Activated CD8-positive, alpha-beta memory T cell treated with anti-CD3 and anti-CD28 coated beads for 1 hour (primary cell): ENCODE measurements at places on chromosomes 7 and 10.

- no peak for DNase-seq
Measured at GRCh38 chr7:78026492-78026891, 227.9 kb downstream of the PHTF2 start.

- no peak for DNase-seq
Measured at GRCh38 chr7:147912946-147913638, 677.5 kb upstream of the C7orf33 start.

GRCh38 chr7:3575753-3576531 lies 274.9 kb downstream of the SDK1 start:
- no peak for DNase-seq

GRCh38 chr10:105585753-105586152 lies 944.7 kb downstream of the SORCS3 start:
- DNase-seq, result no peak

DNA sequence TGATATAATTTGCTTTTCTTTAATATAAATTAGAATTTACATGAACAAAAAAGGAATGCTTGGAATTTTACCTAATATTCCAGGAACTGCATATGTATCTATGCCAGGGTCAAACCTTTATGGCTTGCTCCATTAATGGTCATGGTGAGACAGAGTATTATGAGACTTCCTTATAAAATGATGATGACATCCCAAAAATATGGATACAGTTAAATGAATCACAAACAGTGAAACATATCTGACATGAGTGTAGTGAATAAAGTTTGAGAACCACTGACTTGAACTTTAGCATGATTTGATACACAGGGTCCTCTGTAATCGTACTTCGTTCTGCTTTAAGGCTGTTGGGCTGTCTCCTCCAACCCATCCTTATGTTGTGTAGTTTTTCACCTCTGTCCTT lies 51.8 kb downstream of the MARCHF5 start:
- DNase-seq, result no peak

DNA sequence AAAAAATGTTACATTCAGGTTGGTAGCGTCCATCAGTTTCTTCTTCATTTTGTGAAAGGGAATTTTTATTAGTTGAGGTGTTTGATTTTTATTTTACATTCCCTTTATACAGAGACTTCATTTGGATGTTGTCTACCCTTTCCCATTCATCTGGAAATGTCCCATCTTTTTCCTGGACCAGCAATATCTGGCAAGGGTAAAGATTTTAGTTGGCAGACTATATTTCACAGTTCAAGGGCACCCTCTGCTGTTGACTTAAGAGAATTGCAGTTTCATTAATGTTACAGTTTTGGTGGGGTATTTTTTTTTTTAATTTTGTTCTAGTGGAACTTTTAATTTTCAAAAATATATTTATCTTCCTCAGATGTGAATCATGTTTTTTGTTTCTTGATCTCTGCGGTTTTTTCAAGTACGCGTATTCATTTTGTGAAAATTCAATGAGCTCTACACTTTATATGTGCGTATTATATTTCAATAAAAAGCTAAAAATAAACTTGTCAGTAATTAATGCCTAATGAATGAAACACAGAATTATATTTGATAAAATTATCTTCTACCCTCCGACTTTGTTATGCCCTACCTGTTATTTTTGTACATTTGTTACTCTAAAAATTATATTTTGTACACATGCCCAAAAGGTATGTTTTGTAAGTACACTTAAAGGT lies 97.9 kb upstream of the KLF14 start:
- DNase-seq, result no peak

- no peak for DNase-seq
Measured at GRCh38 chr7:31875424-31875823, 188.4 kb downstream of the PPP1R17 start.

DNA sequence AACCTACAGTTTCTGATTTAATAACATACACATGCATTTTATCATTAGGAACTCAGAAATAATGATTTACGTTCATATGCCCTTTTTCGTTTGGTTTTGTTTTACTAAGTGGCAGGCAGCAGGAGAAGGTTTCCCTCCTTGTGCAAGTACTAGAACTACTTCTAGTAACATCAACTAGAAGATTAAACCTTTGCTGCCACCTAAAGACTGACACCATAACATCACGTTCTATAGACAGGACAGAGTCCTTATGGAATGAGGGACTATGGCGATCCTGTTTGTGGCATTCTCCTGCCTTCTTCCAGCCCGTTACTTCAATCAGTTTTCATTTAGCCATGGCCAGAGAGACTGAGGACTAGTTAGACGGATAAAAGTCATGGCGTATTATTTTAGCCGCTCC lies 53.2 kb downstream of the GAD2 start:
- no peak for DNase-seq

DNA sequence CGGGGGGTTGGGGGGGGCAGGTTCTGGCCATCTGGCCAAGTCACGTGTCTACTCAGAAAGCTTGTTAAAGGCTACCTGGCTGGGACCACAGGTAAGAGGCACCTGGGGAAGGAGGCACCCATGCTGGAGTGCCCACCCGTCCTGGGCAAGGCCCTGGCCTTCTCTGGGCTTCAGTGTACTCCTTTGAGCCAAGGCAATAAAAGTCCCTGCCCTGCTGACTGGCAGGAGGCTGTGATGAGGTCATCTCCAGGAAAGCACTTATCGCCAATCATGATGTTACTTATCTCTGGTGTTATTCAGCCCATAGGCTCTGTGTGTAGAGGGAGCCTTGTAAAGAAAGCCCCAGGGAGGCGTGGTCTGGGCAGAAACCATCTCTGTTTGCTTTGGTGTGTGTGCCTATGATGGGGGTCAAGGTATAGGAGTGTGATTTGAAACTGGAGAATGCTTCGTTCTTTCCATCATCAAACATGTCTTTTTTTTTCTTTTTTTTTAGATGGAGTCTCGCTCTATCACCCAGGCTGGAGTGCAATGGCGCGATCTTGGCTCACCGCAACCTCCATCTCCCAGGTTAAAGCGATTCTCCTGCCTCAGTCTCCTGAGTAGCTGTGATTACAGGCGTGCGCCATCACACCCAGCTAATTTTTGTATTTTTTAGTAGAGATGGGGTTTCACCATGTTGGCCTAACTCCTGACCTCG lies 2.5 kb upstream of the CLDN4 start:
- DNase-seq, result no peak

GRCh38 chr10:1024103-1024502 lies 1.6 kb downstream of the IDI2 start:
- DNase-seq, result no peak

DNA sequence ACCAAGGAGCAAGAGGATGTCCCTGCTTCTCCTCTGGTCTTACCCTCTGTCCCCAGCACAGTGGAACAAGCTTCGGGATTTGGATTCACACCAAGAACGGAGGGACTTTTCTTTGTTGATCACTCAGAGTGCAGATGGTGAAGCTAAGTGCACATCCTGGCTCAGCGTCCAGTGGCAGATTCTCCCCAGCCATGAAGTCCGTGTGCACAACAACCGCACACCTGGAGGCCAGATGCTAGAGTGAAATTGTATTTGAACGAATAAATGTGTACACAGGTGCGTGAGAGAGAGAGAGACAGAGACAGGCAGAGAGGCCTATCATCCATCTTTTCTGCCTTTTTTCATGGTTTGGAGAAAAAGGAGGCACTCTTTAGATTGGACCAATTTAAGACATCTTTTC lies 31.5 kb downstream of the ASB13 start:
- DNase-seq, result no peak

- DNase-seq, result no peak
Measured at GRCh38 chr10:129537151-129537550, 70.1 kb downstream of the MGMT start.

GRCh38 chr7:56023500-56023899 lies 27.7 kb downstream of the PSPH start:
- DNase-seq, result no peak

DNA sequence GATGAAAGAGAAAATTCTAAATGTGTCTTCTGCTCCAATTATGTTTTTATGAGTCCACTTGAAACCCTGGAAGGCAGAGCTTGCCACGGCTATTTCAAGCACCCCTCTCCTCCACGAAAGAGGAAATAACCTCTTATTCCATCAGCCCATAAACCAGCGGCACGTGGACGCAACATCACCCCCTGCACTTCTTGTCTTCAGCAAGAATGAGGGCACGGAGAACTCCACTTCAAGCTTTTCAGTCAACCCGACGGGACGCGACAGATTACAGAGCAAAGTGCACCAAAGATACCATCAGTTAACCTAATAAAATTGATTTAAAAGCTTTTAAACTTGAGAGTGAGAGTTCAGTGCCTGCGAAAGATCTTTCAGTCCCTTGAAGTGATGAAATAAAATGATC lies 406.3 kb downstream of the GALNT17 start:
- DNase-seq, result no peak

- DNase-seq, result no peak
Measured at GRCh38 chr7:1057416-1058291, 13.3 kb downstream of the GPR146 start.

- no peak for DNase-seq
Measured at GRCh38 chr10:129882291-129883010, 81.6 kb downstream of the EBF3 start.

DNA sequence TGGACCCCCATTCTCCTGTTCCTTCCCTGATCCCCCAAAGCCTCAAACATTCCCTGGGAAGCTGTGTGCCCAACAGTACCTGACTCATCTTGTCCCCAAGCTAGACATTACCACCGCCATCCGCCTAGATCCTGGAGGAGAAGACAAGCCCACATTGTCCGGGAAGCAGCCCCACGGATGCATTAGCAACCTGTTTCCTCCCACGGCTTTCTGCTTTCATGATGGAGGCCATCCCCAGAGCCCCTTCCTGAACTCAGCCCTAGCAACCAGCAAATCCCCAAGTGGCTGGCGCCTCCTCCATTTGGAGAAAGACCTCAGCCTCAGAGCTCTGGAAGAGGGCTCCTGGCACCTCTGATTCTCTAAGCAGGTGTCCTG lies 2.3 kb upstream of the SLC29A3 start:
- DNase-seq, result no peak

DNA sequence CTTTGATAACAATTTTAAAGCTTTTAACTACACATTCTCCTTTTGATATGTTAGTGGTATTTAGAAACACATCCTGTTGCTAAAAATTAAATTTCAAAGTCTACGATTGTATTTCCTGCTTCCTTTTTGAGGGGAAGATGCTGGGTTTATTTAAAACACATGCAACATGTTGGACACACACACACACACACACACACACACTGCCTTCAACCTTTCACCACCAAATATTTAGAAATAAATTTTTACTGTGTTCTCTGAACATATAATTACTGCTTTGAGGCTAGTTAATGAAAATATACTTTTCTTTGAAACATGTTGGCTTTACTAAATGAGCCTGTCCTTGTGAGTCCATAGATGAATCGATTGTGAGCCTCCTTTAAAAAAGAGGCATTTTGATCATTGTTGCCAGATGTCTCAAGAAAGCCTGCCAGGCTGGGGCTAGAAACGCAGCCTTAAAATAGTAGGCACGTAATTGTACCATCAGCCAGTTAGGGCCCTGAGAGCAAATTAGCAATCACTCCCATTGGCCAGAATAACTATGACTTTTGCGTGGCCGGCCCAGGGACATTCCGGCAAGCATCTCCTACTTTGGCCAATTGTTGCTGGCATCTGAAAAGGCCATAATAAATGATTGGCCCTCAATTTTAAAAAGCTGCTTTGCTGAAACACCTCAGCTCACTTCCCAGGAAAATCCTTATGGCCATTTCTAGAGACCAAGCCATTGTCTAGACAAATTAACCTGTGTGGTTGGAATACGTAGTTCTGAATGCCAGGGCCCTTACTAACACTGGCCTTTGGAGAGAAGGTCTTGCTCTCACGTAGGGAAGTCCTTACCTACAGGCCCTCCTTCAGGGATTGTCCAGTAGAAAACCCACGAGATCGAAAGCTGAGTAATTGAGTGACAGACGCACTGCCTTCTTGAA lies 9.9 kb upstream of the TEX36 start:
- DNase-seq, result no peak

GRCh38 chr7:128867241-128867640 lies 4.6 kb downstream of the ATP6V1F start:
- DNase-seq, result no peak

- DNase-seq, result no peak
Measured at GRCh38 chr7:135208102-135208793, 3.1 kb downstream of the WDR91 start.

- DNase-seq, result no peak
Measured at GRCh38 chr7:822692-823276, 9.5 kb upstream of the SUN1 start.

- no peak for DNase-seq
Measured at GRCh38 chr7:146126767-146127509, 10.3 kb downstream of the CNTNAP2 start.

- DNase-seq, result no peak
Measured at GRCh38 chr10:49314806-49315205, 15.8 kb downstream of the C10orf71 start.

- no peak for DNase-seq
Measured at GRCh38 chr10:43949351-43949750, 300.7 kb upstream of the ZNF32 start.

- DNase-seq, result no peak
Measured at GRCh38 chr10:43172645-43173044, 34.4 kb downstream of the CSGALNACT2 start.

- no peak for DNase-seq
Measured at GRCh38 chr7:36686499-36686898, 37.8 kb downstream of the AOAH start.

DNA sequence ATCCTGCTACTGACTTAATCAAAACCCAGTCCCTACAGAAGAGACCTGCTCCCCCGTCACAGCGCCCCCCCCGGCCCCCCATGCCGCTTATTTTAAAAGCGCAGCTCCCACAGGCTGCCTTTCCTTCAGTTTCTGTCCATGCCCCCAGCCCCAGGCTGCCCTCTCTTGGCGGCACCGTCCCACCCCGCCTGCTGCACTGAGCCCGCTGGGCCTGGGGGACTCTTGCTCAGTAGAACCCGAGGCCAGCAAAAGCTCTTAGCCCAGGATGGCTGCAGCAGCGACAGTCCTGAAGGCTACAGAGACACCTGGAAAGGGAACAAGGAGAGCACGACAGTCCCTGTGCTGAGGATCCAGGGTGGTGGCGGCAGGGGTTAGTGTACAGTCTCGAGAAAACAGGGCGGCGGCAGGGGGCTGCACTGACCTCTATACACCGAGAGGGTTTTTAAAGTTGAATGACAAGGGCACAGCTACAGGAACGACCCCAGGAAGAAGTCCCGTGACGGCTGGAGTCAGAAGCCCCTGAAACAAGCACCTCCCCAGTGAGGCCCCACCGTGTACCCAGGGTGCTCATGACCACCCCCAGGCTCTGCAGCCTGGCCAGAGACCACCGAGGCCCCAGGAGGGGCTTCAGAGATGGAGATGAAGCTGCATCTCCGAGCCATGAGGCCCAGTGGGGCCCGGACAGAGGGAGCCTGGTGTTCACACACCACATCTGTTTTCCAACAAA lies 54.4 kb downstream of the ZRANB1 start:
- no peak for DNase-seq

- no peak for DNase-seq
Measured at GRCh38 chr10:103677486-103678177, 177.7 kb downstream of the SH3PXD2A start.

- no peak for DNase-seq
Measured at GRCh38 chr7:149743476-149744255, 29.7 kb downstream of the ZNF467 start.

GRCh38 chr7:22499044-22499443 lies 944 bp downstream of the STEAP1B start:
- no peak for DNase-seq

DNA sequence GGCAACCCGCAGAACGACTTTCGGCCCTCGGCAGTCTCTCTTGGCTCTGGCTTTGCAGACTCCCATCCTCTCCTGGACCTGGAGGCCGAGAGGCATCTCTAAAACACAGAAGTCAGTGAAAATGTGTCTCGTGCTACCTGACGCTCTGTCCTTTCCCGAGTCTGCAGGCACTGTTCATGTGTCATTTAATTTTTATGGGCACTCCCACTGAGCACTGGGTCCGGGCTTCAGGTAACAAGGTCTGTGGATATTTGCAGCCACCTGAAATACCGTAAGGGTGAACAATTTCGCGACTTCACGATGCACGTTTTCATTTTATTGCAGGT lies 96.8 kb downstream of the GLRX3 start:
- DNase-seq, result no peak
